ENCODE measurements at places on chromosomes 3 and 15.

- DNase-seq: no peak
Observed at GRCh38 chr3:31232055-31233025, 300.4 kb upstream of the STT3B start.

DNA sequence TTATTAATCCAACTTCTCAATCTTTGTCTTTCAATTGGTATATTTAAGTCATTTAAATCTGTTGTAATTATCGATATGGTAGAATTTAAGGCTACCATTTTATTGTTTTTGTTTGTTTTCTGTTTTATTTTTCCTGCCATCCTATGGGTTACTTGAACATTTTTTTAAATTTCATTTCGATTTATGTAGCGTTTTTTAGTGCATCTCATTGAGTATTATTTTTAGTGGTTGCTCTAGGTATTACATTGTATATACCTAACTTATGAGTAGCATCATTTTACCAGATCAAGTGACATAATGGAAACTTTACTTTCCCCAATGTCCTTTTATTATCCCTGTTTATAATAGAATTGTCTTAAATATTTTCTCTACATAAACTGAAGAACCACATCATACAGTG lies 247.5 kb upstream of the MRPL3 start:
- DNase-seq: no peak

GRCh38 chr3:40265181-40265580 lies 44.3 kb upstream of the EIF1B start:
- no peak for DNase-seq

GRCh38 chr3:44000586-44000985 lies 241.1 kb upstream of the TOPAZ1 start:
- DNase-seq: no peak

DNA sequence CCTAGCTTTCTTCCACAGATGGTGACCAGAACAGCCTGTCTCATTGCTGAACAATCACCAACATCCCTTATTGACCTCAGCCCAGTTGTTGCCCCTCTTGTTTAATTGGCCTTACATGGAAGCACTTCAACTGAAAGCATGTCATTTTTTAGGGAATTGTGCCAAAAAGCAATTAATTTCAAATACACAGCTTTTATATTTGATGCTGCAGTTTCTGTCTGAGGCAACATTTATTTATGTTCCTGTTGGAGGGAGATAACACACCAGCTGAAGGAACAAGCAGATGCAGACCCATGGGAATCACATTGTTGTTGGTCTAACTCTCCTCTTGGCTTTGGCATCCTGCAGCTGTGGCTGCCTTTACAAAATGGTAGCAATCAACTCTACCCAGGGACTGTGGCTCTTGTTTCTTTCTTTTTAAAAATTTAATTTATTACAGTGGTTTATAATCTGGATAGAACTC lies 498.1 kb upstream of the RGMA start:
- no peak for DNase-seq

- no peak for DNase-seq
Observed at GRCh38 chr3:171340434-171340833, 119.8 kb downstream of the TNIK start.

DNA sequence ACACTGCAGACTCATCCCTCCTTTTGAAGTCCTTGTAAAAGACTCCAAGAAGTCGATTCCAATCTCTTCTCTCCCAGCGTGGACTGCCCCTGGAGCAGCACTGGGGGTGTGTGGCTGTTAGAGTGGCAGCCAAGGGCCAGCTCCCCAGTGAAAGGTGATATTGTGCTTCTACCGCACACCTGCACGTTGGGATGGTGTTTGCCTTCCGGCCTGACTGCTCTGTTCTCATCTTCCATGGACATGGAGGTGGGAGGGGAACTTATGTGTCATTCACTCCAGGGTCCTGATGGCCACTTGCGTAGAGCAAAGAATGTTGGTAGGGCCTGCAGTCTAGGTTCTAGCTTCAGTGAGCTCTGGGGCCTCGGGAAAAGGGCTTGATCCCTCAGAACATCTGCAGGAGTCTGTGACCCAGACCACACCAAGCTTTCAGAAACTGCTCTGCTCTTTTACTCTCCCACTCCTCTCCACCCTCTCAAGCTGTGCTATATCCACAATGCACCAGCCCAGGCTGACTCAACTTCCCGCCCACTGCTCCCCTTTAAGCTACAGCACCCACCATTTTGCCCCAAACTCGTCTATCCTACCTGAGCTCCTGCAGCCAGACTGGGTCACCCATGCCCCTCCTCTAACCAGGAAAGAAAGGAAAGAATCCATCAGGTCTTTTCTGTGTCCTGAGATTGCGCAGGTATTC lies 31.3 kb downstream of the LIPC start:
- DNase-seq: no peak

DNA sequence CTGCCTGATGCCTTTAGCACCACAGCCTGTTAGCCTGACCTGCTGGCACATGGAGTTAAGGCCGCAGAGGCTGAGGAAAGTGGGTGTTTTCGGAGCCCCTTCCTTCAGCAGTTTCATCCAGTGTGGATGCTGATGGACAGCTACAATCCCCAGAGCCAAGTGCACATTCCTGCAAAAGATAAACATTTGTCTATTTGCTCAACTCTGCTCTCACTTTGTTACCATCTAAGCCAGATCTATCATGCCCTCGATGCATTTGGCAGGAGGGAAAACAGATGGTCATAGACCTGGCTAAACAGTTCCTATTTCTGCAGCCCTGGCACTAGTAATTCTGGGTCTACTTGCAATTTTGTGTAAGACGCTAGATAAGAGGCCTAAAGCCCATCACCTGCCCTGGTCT lies 312.9 kb upstream of the RASGRP1 start:
- no peak for DNase-seq

DNA sequence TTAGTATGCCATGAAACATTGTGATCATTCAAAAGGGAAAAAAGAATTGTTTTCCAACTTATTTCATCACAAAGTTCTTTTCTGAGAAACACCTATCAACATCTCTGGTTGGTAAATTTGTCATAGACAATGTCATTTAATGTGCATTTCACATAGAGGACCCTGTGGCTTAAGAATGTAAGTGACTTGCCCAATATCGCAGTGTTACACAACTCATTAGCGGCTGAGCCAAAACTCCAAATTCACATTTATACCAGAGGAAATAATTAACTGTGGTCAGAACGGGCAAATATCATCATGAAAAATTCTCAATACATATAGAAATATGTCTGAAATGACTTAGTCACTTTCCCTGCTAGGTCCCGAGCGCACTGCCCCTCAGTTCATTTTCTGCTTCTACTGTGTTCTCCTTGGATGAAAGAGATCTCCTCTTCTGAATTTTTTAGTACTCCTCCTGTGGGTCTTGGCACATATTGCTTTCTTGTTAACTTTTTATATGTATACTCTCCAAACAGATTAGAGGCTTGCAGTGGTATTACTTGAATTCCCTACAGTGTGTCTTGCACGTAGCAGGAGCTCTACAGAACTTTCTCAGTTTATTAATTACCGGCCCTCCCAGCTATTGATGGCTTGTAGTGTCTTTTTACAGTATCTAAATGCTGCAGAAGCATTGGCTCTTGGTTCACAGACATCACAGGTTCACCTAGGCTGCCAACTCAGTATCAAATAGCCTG lies 33.1 kb downstream of the PTX3 start:
- no peak for DNase-seq

DNA sequence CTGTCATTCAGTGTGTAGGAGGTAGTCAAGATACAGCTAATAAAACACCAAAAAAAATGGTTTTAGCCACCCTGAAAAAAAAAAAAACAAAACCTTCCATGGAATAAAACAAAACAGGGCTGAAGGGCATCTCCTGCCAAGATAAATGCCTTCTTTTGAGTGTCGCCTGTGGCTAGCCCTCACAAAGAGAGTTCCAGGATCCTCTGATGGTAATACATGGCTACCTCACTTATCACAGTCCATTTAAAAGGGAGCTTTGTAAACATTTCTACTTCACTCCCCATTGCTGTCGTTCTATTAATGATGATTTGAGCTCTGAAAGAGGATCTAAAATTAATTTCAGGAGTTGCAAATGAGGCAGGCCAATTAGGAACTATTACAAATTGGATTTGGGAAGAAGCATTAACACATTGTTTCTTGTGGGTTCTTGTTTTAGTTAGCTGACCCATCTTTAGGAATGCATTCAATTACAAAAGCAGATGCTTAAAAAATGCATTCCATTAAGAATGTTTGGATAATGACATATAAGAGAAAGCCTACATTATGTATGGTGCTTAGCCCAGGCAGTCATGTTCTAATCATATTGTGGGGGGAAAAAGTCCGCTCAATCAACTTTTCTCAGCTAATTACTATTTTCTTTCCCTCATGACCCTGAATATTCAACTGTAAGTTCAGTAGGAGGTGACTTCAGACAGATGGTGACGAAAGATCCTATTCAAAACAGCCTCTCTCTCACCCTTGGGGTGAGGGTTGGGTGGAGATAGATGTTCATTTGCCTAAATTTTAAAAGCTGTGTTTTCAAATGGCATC lies 255.1 kb upstream of the WNT5A start:
- no peak for DNase-seq

GRCh38 chr3:192445770-192446644 lies 281.3 kb downstream of the FGF12 start:
- no peak for DNase-seq

- no peak for DNase-seq
Observed at GRCh38 chr3:464255-464654, 267.7 kb downstream of the CHL1 start.

- DNase-seq: no peak
Observed at GRCh38 chr3:196609805-196610515, 29.5 kb upstream of the NRROS start.

- DNase-seq: no peak
Observed at GRCh38 chr3:46626039-46626438, 13.7 kb downstream of the FAM240A start.

- no peak for DNase-seq
Observed at GRCh38 chr3:168604767-168605166, 509.0 kb upstream of the GOLIM4 start.

GRCh38 chr3:12994607-12995388 lies 78.4 kb downstream of the IQSEC1 start:
- DNase-seq: peak; percentile 30

GRCh38 chr3:74518610-74519009 lies 95.8 kb downstream of the CNTN3 start:
- DNase-seq: no peak

DNA sequence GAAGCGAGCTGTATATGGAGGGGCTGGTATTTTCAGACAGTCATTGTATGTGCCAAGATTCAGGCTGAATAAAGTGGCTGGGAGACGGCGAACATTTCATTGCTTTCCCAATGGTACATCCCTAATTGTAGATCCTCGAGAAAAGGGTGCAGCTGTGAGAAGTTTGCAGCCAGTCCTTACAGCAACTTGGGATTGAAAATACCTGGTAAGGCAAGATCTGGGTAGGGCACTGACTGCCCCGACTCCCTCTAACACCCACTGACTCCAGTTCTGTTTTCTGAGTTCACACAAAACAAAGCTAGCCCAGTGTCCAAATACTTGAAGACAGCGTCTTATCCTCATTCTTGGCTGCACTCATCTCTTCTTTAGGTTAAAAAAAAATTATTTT lies 63.7 kb downstream of the EDEM1 start:
- DNase-seq: no peak

DNA sequence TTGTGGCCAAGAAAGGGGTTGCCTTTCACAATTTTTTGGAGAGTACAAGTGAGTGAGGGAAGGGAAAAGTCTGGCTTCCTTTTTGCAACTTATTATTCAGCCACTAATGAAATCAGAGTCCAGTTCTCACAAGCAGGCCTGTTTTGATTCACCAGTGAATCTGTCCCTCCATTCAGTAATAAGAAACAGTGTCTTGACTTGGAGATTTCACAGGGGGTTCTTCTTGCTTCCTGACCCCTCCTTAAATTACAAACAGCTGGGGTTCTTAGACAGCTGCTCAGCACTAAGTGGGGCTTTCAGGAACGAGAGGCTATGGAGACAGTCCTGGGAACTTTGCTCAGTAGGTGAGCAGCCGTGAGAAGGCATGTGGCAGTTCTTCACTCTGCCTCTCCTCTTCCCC lies 24.5 kb downstream of the SEMA3G start:
- DNase-seq: no peak

DNA sequence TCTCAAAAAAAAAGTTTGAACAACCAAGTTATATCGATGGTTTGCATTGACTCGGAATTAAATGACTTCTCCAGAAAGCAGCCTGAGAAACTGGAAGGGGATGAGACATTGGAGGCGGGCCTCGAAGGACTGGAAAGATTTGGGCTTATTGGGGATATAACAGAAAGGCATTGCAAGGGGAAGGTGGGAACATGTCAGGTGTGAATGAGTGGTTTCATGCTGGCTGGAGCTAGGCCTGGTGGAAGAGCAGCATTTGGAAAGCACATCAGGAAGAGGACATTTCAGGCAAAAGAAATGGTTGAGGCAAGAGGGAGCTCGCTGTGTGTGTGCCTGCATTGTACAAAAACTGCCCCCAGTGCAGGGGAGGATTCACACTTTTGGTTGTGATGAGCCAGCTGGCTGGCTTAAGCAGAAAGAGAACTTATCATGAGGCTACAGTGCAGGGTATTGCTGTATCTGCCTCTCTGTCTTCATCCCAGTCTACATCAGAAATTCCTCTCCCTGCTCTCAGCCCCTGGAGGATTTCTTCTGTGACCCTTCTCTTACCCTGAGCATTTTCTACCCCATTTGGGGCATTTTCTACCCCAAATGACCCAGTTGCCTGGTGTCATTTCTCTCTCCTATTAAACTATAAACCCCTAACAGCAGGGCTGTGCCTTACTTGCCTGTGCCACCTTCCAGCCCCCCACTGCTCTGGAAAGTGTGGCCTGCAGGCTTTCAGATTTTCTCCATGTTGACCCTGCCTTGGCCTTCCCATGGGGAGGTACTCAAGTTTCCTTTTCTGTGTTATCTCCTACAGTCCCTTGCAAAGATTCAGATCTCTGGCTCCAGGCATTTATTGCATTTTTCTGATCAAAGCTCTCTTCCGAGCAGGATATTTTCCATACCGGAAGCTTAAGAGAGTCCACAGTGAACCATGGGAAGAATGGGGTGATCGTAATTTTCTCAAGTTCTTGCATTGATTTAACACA lies 64.4 kb upstream of the FLNB start:
- DNase-seq: no peak

- no peak for DNase-seq
Observed at GRCh38 chr3:59772416-59773408, 722.9 kb upstream of the CFAP20DC start.

DNA sequence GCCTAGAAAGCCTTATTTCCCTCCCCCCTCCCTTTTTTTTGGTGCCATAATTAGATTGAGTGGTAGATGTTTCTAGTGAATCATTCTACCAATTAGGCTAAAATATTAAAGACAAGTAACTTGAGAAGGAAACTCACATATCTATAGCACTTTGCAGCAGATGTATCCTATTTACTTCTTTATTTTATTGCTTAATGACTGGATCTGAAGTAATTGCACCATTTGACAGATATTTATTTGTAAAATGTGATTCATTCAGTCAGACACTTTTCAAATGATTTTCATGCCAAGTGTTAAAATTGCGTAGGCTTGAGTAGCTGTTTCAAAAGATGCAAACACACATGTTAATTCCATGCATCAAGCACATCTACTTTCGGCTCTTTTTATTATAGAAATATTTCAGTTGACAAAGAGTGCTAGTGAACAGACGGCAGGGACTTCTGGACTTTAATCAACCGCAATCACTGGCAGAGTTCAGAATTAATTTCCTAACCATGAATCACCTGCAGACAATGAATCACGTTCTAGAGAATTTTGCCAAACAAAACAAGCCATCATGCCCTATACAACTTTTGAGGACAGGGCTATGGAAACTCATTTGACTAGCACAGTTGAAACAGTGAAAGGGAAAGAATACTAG lies 636.8 kb downstream of the MECOM start:
- DNase-seq: peak; percentile 66

- no peak for DNase-seq
Observed at GRCh38 chr3:72145506-72146380, 360.8 kb upstream of the PROK2 start.
